ENCODE measurements at places on chromosomes 13 and 19.
A peak's percentile ranks its signal among the peaks of the same experiment; 100 is the strongest.

- no peak for DNase-seq
Measured at GRCh38 chr19:18257503-18258470, 16.5 kb downstream of the IQCN start.

DNA sequence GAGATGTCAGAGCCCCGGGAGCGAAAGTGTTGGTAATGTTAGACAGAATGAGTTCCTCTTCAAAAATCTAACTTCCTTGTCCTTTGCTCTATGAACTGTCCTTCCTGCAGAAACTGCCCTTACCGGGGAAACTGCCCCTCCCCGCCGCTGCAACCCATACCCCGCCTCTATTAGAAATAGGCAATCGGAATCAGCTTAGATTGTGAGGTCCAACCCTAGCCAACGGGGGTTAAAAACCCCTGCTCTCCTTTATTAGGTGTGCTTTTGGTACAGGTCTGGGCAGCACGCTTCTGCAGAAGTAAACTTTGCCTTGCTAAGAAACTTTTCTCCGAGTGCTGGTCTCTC lies 11.5 kb upstream of the CAPNS1 start:
- no peak for DNase-seq

GRCh38 chr19:29550896-29551295 lies 25.1 kb downstream of the VSTM2B start:
- DNase-seq: no peak

GRCh38 chr13:25462301-25463125 lies 90.7 kb downstream of the ATP8A2 start:
- DNase-seq: no peak

DNA sequence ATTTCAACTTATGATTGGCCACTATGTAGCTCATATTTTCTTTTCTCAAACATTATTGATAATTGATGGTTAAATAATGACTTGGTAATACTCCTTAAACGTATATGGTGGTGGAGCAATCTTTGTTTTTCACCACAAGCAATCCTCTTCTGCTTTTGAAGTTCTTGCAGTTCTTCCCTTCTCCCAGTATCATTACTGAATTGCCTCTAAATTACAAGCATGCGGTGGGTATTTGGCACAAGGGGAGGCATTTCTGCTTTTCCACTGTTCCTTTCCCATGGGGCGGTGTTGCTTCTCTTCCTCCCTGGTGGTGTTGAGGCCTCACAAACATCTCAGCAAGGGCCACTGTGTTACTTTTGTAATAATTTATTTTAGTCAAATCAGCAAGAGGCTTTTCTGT lies 234.4 kb upstream of the RXFP2 start:
- DNase-seq: no peak

GRCh38 chr19:38433268-38433733 lies at the start of gene RYR1:
RYR1 (plus strand) TSS chr19:38433691; CDS start chr19:38433830, 139 bp downstream.
- DNase-seq: peak; percentile 19

DNA sequence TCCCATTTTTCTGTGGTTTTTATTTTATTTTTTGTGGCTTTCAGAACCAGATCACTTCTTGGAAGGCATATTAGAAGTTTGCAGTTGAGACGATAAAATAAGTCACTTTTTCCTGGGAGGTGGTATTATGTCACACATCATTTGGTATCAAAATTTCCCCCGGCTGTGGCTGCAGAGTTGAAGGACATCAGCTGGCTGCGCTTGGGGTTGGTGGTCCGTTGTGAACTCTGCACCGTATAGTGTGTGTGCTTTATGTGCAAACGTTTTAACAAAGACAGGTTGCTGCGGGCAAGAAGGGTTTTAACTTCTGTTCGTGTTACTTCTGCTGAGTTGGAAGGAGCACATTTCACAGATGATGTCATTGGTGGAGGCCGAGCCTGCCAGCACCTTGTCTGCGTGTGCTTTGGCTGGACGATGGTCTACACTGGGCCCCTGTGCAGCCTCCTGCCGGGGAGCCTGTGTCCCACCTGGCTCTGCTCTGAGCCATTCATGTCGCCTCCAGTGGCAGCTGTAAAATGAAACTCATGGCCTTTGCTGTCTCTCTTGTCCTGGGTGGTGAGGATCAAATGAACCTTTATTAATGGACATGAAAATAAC lies 9.6 kb downstream of the ATP11A start:
- no peak for DNase-seq

DNA sequence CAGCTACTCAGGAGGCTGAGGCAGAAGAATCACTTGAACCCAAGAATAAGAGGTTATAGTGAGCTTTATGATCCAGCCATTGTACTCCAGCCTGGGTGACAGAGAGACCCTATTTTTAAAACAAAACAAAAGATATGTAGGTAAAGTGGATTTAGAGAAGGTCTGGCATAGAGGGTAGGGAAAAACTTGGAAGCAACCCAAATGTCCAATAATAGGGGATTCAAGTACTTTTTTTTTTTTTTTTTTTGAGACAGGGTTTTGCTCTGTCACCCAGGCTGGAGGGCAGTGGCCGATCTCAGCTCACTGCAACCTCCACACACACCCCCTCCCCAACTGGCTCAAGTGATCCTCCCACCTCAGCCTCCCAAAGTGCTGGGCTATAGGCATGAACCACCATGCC lies 5.8 kb upstream of the PAK4 start:
- DNase-seq: no peak

DNA sequence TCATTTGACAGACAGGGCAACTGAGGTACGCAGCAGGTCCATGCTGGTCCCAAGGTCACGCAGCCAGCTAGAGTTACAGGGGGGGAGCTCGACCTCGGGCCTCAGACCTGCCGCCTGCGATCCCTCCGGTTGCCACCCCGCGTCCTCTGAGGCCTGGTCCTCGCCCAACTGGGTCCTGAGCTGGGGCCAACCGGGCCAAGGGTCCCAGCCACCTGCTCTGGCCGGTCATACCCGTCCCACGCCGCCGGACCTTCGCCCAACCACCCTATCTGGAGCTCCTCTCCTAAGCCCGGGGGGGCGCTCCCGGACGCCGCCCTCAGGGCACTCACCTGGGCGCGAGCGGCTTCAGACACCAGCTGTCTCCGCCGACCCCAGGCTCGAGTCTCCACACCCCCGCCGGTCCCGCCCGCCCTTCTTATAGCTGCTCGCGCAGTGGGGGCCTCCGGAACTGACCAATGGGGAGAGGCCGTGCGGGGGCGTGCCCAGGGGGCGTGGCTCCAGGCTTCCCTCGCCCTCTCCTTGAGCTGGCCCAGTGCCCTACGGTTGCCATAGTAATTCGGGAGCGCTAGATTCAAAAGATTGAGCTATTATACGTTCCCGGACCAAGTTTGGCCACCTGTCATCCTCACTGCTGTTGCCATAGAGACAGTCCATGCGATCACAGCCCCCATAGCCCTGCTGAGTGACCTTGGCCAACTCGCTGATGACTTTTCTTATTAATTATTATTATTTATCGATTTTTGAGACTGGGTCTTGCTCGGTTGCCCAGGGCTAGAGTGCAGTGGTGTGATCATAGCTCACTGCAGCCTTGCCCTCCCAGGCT lies at the start of gene PLIN5:
Gene PLIN5 (minus strand): TSS at position 389 of the 823 bp plus-strand sequence. CDS start 1,150 bp downstream, outside the sequence.
- DNase-seq: peak; percentile 37

- DNase-seq: no peak
Measured at GRCh38 chr19:2421581-2422306, 5.6 kb downstream of the TIMM13 start.

GRCh38 chr13:23558675-23559536 lies 11.3 kb upstream of the TNFRSF19 start:
- DNase-seq: peak; percentile 90

DNA sequence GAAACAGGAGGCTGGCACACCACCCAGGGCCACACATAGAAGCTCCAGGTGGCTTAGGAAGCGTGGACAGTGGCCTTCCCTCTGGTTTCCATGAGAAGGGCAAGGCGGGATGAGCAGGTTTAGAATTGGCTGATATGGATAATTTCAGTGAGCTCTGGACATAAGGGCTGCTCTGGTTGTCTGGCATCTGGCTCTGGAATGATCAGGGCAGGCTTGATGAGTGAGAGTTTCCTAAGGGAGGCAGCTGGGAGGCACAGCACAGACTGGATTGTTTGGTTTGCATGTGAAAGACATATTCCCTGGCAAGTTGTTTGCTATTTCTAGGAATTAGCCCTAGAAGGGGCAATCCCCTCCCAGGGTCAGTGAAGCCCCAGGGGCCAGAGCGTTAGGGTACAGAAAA lies 129.5 kb downstream of the ATP8A2 start:
- no peak for DNase-seq

DNA sequence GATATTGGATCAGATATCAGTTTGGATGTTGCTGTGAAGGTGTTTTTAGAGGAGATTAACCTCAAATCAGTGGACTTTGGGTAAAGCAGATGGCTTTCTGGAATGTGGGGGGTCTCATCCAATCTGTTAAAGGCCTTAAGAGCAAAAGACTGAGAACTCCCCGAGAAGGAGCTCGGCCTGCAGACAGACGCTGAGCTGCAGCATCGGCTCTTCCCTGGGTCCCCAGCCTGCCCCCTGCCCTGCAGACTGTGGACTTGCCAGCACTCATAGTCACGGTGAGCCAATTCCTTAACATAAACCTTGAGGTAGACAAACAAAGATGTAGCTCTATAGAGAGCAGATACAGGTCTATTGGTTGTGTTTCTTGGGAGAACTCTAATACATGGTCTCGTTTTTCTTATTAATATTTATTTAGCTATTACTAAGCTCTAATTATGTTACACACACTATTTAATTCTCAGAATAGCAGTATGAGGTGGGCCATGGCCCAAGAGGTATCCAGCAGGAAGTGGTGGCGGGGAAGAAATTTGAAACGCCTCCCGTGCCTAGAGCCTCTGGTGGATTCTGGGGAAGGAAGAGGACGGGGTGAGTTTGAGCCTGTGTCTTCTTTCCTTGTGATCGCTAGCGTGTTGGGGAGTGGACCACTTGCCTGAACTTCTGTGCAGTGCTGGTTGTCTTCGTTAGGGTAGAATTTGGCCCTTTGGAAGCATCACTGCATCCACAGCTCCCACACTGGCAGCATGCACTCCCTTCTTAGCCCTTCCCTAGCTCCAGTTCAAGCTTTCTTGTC lies 305.3 kb downstream of the TEX29 start:
- no peak for DNase-seq

DNA sequence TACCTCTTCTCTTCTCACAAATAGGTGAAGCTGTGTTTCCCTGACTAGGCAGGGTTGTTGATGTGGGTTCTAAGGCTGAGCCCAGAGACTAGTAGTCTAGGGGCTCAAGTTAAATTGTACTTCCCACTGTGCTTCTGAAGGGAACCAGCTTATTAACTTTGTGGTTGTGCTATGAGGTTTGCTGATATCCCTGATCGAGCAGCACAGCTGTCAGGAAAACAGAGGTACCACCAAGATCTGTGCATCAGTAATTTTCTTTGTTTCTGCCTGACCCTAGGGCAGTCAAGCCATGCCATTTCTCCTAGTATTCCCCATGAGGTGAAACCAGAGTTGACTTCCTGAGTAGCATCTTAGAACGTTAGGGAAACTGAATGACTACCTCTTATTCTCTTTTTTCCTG lies 853.8 kb upstream of the MIR17HG start:
- DNase-seq: no peak

DNA sequence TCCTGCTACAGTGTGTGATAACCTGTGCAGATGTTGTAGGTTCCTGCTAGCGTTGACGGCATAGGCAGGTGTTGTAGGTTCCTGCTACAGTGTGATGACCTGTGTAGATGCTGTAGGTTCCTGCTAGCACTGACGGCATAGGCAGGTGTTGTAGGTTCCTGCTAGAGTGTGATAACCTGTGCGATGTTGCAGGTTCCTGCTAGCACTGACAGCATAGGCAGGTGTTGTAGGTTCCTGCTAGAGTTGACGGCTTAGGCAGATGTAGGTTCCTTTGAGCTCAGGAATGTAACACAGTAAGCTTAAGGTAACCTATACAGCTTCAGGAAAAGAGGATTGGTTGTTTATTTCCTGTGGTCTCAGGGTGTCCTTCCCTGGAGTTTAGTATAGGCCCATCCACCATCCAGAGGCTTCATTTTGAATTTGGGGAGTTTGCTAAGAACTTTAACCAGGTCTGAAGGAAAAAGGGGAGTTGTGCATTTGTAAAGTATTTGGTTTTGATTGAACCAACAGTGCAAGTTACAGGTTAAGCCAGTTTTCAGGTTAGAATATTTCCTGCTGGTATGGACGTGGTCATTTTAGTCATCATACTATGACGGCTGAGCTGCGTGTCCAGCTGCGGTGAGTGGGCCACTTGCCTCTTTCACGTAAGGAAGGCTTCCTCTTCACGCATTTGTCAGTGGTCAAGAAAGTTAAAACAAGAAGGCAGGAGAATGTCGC lies 53.8 kb downstream of the ATP11A start:
- DNase-seq: no peak

DNA sequence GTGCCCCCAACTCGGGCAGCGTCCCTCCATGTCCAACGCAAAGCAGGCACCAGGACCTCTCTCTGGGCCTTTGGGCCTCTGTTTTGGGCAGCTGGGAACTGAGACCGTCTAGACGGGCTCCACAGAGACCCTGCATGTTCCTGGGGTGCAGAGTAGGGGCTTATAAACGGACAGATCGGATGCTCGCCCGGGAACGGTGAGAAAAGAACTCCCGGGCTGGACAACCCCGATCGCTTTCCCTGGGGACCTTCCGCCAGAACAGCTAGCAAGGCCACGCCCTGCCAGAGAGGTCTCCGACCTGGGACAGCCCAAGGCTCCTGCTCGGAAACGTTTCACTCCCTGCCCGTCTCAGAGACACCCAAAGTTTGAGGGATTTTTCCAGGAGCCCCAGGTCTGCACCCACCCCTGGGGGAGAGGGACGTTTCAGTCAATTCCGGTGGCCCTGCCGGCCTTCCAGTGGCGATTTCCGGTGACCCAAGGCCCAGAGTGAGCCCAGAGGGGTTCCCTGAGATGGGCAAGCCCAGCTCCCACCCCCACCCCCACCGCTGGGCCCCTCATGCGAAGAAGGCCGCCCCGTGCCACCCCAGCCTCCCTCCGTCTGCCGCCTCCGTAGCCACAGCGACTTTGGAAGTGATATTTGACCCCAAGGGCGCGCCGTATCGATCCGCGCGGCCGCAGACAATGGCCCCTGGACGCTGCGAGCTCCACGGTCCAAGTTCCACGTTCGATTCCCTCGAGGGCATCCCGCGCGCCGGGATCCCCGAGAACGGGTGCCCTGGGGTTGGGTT lies 1.7 kb downstream of the NR2F6 start:
- DNase-seq: peak; percentile 71

- DNase-seq: no peak
Measured at GRCh38 chr19:18013210-18014111, 5.5 kb downstream of the ARRDC2 start.

- no peak for DNase-seq
Measured at GRCh38 chr19:16367261-16367683, 42.6 kb downstream of the KLF2 start.

GRCh38 chr19:32876919-32877285 lies 7.3 kb upstream of the SLC7A9 start:
- no peak for DNase-seq
